ENCODE measurements at places on chromosomes 2 and 18.

- no peak for DNase-seq
Observed at GRCh38 chr2:171146633-171147032, 14.1 kb downstream of the TLK1 start.

DNA sequence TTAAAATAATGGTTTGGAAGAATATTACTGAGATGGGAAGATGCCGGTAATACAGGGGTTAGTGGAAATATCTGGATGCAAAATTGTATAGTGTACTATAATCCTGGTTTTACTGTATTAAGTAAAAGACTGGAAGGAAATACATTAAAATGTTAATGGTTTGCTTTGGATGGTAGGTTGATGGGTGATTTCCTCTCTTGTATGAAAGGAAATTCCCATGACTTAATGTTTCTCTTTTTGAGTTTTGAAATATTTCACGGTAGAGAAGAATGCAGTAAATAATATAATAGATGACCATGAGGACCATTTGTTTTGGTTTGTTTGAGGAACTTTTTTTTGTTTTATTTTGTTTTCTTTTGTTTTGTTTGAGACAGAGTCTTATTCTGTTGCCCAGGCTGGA, 8.2 kb downstream of the SPTBN1 start:
- no peak for DNase-seq

DNA sequence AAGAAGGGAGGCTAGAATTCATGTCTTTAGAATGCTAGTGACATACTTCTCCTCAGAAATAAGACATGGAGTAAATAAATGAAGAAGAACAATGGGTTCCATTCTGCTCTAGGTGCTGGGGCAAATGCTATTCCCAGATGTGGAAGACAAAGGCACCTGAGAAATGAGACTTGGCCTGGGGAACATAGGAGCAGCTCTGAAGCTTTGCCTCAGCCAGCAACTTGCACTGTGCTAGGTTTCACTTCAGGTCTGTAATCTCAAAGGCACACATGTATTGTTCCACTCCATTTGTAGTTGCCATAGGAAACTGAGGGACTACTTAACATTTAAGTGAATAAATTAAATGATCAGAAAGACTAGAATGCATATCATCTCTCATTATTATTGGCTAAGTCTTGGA, 538.9 kb upstream of the REG3G start:
- no peak for DNase-seq

- no peak for DNase-seq
Observed at GRCh38 chr2:37590119-37590571, 81.3 kb downstream of the CDC42EP3 start.

DNA sequence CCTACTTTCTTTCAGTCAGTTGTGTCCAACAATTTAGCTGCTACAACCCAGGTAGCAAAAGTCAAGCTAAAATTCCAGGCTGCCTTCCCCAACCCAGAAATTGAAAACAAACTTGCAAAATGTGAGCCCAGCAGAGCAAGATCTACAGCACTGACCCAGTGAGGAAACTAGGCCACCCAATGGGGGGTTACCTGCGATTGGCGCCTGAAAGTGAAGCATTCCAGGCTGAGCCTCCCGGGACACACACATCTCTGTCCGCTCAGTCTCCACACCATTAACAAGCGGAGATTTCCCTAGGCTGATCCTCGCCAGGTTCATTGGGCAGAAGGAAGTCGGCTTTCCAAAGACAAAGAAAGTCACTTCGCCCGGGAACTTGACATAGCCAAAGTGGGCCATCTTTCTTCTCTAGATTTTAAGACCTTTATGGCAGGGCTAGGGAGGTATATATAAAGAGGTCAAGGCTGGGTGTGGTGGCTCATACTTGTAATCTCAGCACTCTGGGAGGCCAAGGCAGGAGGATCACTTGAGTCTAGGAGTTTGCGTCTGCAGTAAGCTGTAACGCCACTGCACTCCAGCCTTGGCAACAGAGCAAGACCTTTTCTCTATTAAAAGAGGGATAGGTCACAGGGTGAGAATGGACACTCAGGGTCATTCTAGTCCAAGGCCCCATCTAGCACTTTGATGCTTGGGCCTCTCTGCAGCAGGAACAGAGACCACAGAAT, 53.6 kb downstream of the TTC32 start:
- DNase-seq, result peak; percentile 11

GRCh38 chr2:69510204-69510603, 73.0 kb upstream of the NFU1 start:
- no peak for DNase-seq

- DNase-seq, result no peak
Observed at GRCh38 chr2:185785851-185786473, 47.4 kb downstream of the FSIP2 start.

DNA sequence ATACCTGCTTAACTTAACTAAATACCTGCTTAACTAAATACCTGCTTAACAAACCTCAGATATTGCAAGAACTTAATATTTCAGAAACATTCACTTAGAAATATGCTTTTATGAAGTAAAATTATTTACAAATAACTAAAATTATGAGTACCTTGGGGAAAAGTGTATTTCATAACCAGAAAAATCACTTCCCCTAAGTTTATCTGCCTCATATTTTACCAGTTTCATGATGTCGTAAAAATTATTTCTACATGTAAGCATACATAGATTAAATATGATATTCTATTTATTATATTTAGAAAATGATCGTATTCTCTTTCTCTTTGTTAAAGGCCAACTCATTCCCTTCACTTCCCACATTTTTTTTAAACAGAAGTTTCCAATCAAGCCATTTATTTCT, 41.5 kb upstream of the DSC1 start:
- DNase-seq, result no peak

DNA sequence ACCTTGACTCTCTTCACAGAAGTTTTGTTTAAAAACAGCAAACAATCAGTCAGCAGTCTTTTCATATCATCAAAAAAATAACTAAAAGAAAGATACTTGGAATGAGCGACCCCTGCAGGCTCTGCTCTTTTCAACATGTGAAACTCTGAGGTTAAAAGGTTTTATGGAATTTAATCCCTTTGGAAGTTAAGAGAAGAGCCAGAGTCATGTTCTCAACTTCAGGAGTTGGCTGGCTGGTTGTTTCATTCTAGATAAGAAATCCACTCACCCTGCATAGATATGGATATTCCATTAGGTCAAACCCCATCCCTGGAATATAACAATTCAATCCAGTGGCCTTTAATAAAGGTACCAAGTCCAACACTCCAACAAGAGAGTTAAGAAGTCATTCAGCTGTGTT, 115.6 kb upstream of the RMDN2 start:
- DNase-seq, result no peak

GRCh38 chr18:26017929-26018328, 72.5 kb downstream of the SS18 start:
- DNase-seq, result no peak

DNA sequence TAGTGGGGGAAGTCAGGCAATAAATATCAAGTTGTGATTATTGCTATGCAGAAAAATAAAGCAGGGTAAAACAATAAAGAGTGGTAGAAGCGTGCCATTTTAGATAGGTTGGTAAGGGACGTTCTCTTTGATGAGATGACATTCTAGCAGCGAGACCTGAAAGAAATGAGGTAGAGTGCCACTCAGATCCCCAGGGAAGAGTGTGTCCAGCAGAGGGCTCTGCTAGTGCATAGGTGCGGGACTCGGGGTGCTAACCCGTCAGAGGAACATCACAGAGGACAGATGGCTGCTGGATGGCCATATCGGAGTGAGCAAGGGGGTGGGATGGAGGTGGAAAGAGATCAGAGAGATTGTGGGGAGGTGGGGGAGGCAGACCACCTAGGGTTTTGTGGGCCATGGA, 16.3 kb upstream of the GTF2A1L start:
- no peak for DNase-seq

GRCh38 chr2:105377871-105378270, 21.0 kb downstream of the FHL2 start:
- no peak for DNase-seq

DNA sequence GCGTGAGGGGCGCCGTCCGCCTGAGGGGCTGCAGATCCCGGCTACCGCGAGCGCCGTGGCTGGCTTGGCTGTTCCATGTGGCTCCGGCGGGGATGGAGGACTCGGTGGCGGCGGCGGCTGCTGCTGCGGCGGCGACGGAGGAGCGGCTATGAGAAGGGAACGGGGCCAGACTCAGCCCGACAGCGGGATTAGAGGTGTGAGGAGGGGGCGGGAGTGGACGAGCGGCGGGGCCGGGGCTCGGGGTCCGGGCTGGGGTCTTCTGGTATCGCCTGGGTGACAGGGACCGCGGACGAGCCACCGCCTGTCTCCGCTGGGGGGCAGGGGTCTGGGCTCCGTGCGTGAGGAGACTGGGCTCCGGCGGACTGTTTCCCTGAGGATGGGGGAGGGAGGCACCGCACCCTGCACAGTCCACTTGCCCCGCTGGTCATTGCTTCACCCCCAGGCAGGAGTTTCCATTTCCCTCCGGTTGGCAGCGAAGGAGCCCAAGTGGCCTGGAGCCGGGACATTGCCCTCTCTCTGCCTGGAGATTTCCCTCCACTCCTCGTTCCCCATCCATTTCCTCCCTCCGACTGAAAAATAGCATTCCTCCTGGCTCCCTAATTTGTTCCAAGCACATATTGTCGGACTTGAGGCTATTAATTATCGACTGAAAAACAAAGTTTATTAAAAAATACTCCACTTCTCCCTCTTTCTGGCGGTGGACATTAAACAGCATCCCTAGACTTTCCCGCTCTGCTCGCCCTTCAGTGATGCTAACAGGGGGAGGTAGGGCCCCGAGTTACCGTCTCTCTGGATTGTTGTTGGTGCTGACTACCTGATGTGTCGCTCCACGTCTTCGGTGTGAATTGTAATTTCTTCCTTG, 577 bp downstream of the EHBP1 start:
- DNase-seq, result peak; percentile 87

GRCh38 chr2:238834982-238835381, 12.9 kb upstream of the TWIST2 start:
- DNase-seq, result no peak

DNA sequence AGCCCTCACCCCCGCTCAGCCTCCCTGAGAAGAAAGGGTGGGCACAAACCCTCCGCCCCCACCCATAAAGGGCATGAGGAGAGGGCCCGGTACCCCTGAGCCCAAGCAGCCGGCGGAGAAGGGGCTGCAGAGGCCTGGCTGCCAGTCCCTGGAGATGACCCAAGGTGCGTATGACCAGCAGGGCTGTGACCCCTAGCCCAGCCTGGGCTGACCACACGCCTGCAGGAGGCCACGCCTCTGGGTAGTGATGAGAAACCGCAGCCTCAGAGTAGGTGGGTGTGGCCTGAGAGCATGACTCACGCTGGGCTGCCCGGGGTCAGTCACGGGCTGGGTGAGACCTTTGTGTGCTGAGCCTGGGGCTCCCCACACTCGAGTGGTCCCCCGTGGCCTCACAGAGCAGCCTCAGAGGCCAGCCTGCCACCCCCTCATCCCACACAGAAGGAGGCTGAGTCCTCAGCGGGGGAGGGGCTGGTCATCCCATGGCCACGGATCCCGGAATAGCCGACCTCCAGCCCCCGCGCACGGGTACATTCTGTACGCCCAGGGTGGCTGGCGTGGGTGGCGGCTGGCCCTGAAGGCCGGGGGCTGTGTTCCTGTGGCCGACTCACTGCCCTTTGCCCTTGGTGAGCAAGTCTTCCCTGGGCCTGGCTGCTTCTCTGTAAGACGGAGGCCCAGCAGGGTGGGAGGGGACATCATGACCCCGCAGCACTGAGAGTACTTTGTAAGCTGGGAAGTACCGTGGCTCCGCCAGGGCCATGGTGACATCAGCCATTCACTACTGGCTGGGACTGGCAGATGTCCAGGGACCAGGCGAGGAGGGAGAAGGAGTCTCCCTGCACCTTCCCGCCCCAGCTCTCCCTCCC, 110.8 kb upstream of the OTOS start:
- DNase-seq, result peak; percentile 72

GRCh38 chr2:8659092-8659734, 22.6 kb upstream of the ID2 start:
- DNase-seq, result no peak

DNA sequence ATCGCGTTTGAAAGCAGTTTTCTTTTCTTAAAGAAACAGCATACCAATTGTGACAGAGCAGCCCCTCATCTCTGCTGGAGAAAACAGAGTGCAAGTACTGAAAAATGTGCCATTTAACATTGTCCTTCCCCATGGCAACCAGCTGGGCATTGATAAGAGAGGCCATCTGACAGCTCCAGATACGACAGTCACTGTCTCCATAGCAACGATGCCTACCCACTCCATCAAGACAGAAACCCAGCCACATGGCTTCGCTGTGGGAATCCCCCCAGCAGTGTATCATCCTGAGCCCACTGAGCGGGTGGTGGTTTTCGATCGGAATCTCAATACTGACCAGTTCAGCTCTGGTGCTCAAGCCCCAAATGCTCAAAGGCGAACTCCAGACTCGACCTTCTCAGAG, 9.5 kb downstream of the GRHL1 start:
- DNase-seq, result no peak

DNA sequence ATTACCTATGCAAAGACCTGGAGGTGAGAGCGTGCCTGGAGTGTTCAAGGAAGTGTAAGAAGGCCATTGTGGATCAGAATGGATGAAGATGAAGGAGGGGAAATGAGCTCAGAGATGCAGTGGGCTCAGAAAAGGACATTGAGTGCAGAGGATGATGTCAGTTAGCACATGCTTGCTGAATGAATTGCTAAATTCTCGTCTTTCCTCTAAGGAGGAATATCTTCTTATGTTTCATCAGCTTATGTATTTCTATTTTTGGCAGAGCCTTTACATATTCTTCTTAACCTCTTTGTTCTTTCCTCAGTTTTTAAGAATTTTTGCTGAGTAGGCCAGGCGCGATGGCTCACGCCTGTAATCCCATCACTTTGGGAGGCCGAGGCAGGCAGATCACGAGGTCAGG, 30.9 kb downstream of the FAM171B start:
- no peak for DNase-seq

- DNase-seq, result peak; percentile 15
Observed at GRCh38 chr2:46508312-46508711, 28.9 kb downstream of the TMEM247 start.

GRCh38 chr2:78817430-78817829, 208.1 kb upstream of the REG3G start:
- no peak for DNase-seq

DNA sequence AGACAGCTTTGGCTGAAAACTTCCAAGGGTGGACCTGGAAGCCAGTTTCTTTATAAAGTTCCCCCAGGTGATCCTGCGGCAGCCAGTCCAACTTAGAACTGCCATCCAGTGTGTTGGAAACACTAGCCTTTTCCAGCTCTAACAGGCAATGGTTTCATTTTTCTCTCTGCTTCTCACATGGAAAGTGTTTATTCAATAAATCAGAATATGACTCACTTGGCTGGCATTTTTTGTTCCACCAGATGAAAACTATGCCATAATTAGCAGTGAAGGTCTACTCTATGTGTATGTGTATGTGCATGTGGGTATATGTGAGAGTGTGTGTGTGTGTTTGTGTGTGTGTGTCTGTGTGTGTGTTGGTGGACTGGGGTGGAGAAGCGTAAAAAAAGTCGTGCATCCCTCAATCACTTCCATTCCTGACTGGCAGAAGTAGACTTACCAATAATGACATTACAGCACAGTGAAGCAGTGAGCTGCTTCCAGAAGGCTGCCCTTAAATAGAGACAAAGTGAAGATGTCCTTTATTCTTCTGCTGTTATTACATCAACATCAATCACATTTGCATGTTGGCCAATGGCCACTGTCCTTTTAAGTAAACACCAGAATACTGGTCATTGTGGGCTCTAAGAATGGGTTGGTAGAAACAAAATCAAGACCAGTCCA, 90.9 kb upstream of the SETBP1 start:
- DNase-seq, result no peak

All from ecto neural progenitor cell (in vitro differentiated cells).